ENCODE measurements at places on chromosomes 16 and 17.
A peak's percentile ranks its signal among the peaks of the same experiment; 100 is the strongest.

DNA sequence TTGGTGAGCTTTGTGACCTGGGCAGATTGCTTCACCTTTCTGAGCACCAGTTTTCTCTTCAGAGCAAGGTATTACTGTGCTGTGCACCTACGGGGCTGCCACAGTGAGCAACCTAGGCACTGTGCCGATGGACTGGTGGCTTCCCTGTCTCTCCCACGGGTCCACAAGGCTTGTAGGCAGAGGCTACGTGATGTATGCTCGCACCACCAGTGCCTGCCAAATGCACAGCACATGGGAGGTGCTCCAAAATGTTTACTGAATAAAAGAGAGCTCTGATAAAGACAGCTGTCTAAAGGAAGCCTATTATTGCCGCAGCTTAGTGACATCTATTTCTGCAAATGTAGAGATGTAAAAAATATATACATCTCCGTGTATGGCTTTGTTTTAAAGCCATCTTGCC, 139.2 kb downstream of the CDK5R1 start:
- no peak for DNase-seq

DNA sequence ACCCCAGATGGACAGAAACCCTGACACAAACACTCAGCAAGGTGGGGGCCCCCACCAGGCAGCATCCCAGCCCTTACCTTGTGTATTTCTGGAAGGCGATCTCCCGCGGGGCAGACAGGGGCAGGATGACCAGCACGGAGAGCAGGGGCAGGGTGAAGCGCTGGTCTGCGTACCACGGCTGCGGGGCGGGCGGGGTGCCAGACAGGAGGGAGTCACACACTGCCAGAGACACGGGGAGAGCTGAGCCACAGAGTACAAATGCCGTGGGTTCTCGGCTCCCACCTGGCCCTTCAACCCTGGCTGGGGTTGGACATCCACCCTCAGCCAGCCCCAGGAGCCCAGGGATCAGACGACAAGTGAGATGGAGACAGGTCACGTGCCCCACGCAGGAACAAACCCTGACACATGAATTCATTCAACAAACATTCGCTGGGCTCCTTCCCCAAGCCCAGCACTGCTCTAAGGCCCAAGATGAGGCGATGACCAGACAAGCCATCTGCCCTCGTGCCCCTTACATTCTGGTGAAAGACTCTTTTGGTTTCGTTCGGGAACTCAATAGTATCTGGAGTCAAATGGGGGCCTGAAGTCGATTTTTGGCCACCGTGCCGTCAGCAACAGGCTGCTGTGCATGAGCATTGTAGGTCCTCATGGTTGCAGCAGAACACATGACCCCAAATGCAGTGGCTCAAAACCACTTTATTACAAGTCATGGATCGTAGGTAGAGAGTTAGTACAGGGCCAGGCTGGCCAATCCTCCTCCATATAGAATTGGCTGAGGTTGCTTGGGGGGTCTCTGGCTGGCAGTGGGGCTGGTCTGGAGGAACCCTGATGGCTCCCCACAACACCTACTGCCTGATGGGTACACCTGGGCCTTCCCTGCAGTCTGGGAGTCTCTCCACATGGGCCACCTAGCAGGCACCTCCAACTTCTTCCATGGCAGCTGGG, 9.1 kb downstream of the SLC38A8 start:
- no peak for DNase-seq

- DNase-seq, result peak; percentile 37
These were observed 1.7 kb downstream of the IL4R start for GRCh38 chr16:27315333-27316037.

DNA sequence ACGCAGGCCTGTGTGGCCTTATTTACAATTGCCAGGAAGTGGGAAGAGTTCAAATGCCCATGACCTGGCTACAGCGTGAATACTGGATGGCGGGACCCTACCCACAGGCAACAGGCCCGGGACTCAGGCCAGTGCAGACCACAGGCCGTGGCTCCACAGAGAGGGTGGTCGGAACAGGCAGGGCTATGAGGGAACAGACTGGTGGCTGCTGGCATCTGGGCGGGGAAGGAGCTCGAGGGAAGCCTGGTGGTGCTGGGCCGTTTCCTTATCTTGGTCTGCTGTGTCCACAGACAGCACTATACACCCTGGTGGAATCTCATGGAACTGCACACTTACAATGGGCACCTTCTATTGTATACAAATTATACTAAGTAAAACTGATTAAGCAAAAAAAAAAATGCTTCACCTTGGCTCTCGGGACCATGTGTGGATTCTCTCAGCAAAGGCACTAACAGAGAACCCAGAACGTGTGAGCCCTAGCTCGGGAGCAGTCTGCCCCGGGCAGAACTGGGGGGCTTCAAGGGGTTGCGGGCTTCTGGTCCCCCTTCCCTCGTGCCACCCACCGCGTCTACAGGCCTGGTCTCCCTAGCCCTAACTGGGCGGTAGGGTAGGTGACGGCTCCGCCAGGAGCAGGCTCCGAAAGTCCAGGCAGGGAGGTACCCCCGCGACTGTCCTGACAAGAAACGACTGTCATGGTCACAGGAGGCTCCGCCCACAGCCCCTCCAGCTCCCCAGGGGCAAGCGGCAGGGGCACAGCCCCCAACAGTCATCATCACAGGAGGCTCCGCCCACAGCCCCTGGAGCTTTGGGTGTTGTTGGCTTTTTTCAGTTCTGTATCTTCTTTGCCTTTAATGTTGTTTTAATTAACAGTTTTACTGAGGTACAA, 21.8 kb downstream of the CEP131 start:
- DNase-seq, result no peak

DNA sequence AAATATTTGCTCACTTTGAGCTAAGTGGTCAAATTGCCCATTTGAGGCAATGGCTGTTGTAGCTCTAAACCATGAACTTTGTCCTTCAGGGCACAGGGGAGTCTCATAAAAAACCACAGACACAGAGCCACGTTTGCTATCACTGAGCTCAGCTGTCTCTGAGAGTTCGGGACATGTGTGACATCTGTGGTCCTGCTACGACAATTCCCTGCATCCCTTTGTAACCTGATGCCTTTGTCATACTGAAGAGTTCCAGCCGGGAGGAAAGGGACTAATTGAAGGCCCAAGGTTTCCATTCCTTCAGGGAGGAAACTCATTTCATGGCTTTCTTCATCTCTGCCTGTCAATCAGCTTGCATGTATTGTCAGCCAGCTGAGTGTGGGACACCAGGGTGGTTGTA, 599.4 kb upstream of the CDH5 start:
- DNase-seq, result no peak

DNA sequence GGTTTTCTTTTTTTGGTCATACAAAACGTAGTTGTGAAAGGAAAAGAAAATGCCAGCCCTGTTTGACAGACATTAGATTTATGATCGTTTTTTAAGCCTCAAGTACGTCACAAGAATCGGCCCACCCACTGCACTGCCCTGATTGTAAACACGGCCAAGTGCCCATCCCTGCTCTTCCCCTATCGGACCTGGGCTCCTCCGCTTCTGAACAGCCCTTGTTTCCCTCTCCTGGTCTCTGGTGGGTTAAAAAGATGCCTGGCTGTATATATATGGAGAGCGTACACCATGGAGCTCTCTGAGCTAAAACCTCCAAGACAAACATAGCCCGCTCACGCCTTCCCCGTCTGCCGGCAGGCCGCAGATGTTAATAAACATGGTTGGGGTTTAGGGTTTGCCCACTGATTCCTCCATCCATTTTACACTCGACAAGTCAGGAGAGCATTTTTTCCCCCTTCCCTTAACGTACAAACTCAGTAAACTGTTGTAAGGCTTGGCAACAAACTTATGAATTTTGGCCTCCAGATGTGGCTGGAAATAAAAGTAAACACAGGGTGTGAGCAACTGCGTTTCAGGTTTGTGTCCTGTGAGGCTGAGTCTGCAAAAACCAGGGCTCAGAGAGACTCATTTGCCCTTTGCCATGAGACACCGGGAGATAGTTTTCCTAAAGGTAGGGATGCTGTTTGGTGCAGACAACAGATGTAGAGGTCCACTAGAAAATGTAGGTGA, 325.9 kb downstream of the SOX9 start:
- no peak for DNase-seq

GRCh38 chr17:8131844-8132441, 8.0 kb upstream of the HES7 start:
- DNase-seq, result no peak

DNA sequence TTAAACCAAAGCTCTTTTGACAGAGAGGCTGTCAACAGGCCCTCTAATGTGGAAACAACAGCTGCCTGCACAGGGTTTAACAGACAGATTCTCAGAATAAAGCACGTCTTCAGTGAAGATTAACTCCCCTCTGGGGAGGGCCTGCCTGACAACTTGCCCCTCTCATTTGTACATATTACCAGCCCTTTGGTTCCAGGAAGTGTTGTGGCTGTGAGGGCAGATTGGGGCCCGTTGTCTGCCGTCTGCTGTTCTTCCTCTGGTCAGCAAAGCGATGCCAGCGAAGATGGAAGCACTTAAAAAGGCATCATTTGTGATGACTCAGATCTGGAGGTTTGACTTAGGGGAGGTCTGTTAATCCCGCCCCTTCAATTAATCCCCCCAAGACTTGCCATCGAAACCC, 177.0 kb upstream of the IRX6 start:
- no peak for DNase-seq

- DNase-seq, result no peak
These were observed 1.1 kb downstream of the CHTF8 start for GRCh38 chr16:69131167-69131838.

- DNase-seq, result no peak
These were observed 2.6 kb downstream of the ABCA9 start for GRCh38 chr17:69058165-69058564.

DNA sequence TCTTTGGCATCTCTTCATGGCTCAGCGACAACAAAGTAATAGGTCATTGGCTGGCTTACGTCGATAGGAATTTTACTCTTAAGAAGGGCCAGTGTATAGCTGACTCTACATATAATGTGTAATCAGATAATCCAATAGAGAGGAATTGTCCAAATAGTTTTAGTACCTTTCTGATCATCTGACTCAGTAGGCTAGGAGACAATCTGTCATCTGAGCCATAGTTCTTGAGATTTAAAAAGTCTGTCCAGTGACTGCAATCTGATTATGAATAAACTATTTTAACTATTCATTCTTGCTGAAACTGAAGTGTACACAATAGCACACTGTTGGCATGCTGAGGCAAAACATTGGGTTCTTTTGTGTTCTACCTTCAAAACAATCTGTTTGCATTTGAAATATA, 21.4 kb upstream of the NOL11 start:
- DNase-seq, result no peak

- no peak for DNase-seq
These were observed 20.9 kb upstream of the VWA3A start for GRCh38 chr16:22071331-22071910.

DNA sequence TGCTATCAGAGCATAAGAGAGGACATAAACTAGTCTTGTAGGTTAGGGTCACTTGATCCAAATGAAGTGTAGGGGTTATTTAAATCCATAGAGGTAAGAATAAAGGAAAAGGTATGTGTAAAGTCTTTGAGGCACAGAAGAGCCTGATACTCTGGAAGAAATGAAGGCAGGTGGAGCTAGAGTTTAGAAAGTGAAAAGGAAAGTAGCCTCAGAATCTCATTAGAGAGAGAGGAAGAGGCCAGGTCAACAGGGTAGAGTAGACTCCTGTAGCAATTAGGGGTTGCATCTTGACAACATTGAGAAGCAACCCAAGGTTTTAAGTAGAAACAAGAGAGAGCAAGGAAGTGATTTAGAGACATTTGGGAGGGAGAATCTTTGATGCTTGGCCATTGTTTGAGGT, 235.2 kb upstream of the SOX9 start:
- DNase-seq, result no peak

- peak; percentile 68 for DNase-seq
These were observed 27.3 kb downstream of the TBC1D16 start for GRCh38 chr17:80008383-80008840.

GRCh38 chr16:7861891-7862582, 529.4 kb downstream of the RBFOX1 start:
- DNase-seq, result no peak

DNA sequence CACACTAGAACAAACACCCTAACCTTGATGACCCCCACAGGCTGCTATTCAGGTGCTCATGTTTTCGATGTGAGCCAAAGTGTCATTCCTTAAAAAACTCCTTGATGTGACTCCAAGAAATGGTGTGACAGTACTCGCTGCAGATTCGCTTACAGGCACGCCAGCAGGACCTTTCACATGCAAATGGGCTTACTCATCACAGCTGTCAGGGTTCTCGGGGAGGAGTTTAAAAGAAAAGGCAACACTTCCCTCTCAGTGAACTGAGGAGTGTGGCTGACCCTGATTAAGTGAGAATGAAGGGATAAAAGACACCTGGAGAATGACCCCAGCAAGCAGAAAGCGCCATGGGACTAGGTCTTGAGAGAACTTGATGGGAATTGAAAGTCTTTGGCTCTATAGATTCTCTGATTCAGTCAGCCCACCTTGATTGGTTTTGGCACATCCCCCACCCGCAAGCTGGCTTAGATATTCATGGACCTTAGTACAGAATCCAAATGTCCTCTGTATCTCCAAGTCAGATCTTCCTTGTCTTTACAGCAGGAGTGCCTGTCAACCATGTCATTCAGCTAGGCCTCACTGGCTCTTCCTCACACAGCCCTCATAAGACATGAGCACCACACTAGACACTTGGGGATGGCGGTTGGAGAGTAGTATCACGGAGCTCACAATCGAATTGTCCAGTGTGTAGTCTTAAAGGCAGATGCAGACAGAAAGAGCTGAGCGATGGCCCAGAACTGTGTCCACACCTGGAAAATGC, 82.6 kb downstream of the HIC1 start:
- DNase-seq, result no peak

DNA sequence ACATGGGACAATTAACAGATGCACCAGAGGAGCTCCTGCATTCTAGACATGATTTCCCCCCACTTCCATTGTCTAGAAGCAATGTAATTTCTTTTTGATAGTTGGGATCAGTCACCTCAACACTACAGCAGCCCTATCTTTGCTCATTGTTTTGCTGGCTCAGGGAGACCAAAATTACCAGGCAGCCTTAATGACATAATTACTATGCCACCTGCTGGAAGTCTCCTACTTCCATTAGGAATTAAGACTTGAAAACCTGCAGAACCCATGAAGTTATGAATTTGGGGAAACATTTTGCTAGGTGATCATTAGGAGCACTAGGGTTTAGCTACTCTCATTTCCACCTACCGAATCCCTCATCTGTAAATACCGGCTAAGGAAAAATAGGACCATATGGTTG, 312.0 kb upstream of the CA10 start:
- no peak for DNase-seq
